ENCODE measurements at places on chromosomes 6 and 20.

DNA sequence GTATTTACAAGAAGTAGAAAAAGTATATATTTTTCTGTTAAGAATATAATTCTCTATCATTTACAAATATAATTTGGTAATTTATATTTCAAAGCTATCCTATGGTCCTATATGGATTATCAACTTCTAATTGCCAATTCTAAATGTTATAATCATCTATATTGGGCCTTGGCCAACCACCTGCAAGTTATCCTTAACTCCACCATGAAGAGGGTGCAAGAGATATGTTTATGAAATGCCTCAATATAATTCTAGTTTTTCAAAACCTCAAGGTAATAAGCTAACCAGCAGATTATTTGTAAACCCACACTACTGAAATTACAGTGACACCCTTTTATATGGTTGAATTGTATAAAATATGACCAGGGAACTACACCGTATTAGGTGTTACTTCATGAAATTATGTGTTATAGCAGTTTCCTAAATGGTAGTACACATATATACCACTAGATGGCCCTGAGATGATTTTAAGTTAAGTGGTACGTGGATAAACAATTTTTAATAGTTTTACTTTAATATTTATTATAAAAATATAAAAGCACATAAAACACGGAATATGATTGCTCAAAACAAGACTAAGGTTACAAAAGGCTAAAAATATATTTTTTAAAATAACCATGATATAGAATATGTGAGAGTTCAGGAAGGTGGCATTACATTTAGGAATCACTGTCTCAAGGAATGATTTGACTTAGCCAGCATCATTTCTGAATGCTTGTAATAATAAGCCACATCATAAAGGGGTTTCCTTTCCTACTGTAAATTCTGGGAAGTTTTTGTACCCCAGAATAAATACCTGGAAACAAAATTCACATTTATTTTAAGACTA is 9.8 kb upstream of the PNISR start:
- no peak for DNase-seq

DNA sequence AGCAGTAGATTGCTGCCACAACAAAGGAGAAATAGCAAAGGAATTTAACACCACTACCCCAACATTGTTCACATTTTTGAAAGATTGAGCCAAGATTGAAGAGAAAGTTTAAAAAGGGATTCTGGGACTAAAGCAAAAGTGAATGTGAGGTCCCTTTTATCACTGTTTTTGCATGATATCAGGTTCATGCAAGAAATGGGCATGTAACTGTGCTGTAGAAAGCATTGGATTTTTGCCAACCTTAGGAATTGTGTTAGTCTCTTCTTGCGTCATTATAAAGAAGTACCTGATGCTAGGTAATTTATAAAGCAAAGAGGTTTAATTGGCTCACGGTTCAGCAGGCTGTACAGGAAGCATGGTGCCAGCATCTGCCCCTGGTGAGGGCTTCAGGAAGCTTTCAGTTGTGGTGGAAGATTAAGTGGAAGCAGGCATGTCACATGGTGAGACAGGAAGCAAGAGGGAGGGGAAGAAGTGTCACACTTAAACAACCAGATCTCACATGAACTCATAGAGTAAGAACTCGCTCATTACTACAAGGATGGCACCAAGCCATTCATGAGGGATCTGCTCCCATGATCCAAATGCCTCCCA is 4.6 kb upstream of the GJB7 start:
- DNase-seq: no peak

- DNase-seq: peak; percentile 97
Measured at GRCh38 chr6:106519460-106520394, 109.6 kb downstream of the RTN4IP1 start.

DNA sequence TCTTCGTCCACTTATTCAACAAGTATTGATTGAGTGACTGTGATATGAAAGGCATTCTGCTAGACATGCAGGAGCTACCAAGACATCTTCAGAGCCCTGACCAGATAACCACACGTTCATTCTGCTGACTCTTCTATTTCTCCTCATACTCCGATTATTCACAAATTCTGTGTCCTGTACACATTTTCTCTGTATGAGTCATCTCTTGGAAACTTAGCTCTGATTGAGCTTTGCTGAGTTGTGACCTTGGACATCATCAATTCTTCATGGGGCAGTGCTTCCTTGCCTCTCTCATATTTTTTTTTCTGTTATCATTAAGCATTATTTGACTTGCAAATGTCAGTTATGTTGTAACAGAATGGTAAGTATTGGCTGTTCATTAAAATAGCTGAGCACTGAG is 351.6 kb upstream of the CNR1 start:
- no peak for DNase-seq

DNA sequence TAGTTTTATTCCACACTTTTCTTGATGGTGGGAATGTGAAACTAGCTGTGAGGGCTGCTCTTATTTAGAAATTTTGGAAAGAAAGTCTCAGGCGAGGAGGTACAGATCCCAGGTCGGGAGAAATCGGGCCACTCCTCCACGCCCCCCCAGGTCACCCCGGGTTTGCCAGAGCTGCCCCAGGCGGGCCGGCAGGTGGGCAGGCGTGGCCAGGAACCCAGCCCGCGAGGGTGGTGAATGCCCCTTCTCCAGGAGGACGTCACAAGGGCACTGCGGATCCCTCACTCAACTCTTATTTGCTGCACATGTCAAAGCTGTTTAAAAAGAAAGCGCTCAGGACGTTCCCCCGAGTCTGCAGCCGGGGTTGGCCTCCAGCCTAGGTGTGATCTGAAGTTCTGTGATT is 60.5 kb upstream of the SLCO4A1 start:
- DNase-seq: no peak
